Left hindlimb (tissue), 1 donor: ENCODE measurements at places on chromosomes 5 and 9.

GRCh38 chr9:21657966-21658667 is 144.3 kb upstream of the MTAP start:
- no peak for DNase-seq

GRCh38 chr5:133381571-133382365 is 230.6 kb downstream of the FSTL4 start:
- DNase-seq: no peak

DNA sequence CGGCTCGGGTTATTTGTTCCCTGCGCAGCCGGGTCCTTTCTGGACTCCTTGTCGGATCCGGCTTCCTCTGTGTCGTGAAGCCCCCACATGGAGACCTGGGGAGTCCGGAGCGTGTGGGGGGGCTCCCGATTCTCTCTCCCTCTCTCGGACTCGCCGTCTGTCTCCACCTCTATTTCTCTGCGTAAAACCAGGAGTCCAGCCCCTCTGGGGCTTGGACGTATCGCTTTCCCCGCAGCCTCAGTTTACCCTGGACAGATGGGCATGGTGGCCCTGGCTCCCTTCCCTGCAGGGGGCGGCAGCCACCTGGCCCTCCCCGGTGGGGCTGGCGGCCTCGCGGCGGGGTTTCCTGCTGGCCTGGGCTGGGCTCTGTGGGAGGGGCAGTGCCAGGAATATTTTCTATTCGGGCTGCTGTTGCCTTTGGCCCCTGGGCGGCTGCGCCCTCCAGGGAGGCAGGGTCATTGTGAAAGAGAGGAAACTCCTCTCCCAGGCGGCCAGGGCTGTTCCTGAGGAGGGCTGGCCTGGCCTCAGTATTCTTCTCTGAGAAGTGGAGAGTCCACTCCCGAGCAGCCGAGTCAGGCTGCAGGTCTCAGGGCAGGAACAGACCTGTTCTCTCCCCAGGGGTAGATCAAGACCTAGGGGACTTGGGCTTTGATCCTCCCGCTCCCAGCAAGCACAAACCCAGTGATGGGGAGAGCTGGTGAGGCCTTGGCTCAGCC is 665 bp downstream of the ASS1 start:
- peak; percentile 38 for DNase-seq

GRCh38 chr5:176774216-176775171 is 35.9 kb upstream of the UNC5A start:
- DNase-seq: no peak

DNA sequence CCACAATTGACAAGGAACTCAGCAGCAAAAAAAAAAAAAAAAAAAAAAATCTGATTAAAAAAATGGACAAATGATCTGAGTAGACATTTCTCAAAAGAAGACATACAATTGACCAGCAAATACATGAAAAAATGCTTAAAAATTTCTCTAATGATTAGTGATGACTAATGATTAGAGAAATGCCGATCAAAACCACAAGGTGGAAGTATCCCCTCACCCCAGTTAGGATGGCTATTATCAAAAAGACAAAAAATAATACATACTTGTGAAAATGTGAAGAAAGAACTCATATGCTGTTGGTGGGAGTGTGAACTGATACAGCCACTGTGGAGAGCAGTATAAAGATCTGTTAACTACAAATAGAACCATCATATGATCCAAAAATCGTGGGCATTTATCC is 245.3 kb downstream of the OSTF1 start:
- no peak for DNase-seq

DNA sequence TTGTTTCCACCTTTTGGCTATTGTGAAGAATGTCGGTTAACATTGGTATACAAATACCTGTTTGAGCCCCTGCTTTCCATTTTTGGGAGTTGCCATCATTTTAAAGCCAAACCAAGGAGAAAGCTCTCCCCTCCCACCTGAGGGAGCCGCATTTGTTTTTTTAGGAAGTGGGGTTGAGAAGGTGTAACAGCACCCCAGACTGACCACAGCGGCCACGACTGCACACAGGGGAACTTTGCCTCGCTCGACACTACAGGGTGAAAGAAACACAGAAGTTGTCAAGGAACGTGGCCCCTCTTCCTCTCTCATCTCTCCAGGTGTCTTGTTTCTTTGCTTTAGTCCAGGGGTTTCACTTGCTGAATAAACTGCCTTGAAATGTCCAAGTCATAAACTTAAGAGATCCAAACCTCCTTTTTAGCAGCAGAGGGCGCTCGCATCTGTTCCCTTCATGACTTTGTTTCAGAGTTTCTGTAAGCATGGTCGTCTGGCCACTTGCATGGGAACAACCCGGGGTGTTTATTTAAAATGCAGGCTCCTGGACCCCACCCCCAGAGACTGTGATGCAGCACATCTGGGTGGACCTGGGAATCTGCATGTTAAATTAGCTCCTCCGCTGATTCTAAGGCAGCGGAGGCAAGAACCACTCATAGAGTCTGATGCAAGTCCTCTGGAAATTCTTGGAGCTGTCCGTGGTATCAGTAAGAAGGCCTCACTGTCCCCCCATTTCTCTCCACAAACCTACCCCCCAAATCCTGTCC is 2.1 kb upstream of the TTLL11 start:
- no peak for DNase-seq

GRCh38 chr5:96381526-96381925 is 51.5 kb downstream of the PCSK1 start:
- DNase-seq: no peak

DNA sequence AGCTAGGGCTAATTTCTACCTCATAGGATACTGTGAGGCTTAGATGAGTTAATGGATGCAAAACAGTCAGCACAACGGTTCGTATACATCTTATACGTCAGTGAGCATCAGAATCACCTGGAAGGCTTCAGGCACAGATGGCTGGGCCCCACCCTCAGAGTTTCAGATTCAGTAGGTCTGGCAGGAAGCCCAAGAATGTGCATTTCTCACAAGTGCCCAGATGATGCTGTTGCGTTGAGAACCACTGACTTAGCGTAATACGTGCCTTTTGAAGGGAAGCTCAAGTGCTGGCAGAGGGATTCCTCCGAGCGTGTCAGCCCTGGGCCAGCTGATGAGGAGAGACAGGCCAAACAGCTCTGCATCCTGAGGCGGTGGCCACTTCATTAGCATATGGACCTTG is 117.1 kb upstream of the WWC1 start:
- DNase-seq: no peak

DNA sequence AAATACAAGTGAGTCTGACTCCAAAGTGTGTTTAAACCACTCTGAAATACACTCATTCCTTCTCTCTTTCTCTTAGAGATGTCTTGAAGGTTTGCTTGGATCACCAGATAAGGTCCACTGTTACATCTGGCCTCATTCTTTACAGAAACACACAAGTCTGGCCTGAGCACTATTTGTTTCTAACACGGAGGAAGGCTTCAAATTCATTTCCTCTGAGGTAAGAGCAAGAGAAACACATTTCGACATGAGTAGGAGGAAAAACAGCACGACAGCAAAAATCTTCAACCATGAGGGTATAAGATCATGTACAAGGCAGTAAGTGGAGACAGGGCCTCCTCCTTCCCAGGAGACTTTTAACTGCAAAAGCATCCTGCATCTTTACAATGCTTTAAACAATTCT is 8.0 kb downstream of the SIL1 start:
- no peak for DNase-seq

DNA sequence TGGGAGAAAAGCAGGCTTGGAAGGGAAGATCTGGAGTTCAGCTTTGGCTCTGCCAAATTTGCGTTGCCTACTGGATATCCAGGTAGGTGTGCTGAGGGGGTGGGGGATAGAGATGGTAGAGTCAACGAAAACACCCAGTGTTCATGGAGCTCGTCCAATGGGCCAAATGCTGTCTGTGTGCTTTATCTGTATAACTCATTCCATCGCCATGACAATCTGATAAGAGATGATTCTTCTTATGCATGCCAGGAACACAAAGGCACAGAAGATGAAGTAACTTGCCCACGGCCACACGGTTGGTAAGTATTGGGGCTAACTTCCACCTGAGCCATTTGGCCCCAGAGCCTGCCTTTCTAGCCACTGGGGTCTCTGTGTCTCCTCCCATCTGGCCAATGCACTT is 53.2 kb downstream of the BOD1 start:
- no peak for DNase-seq

DNA sequence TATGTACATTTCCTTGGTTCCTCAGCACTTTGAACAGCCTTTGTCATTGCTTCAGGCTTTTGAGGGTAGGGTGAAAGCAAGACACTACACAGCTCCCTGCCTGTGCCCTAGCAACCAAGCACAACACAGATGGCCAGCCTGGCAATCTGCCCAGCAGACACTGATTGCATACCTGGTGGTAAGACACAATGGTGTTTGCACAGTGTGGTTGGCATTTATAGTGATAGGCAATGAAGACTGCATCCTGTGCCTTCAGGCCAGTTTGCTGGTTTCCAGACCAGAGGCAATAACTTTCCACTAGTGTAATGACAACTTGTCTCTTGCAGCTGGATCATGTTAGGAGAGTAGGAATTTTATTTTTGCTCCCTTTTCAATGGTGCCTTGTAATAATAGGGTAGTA is 144.5 kb upstream of the TNC start:
- peak; percentile 54 for DNase-seq

- DNase-seq: no peak
These were observed 121.7 kb downstream of the DEPDC1B start for GRCh38 chr5:60578315-60578714.

DNA sequence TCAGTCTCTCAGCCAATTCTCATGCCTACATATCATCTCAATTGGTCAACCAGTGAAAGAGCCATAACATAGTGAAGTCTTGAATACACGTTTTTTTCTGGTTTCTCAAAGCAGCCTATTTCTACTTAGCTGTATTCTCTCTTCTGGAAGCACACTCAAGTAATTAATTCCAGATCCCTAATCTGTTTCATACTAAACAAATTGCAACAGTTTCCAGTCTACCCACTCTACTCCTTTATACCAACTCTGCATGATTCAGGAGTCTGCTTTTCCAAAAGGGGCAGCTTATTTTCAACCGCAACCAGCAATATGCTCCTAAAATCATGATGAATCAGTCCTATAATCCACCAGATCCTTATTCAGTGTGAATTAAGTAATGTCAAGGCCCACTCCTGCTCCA is 211.7 kb downstream of the TLE1 start:
- DNase-seq: no peak

GRCh38 chr5:118793091-118793490 is 195.3 kb downstream of the DTWD2 start:
- DNase-seq: no peak

GRCh38 chr5:104267320-104268015 is 704.9 kb upstream of the NUDT12 start:
- DNase-seq: no peak

DNA sequence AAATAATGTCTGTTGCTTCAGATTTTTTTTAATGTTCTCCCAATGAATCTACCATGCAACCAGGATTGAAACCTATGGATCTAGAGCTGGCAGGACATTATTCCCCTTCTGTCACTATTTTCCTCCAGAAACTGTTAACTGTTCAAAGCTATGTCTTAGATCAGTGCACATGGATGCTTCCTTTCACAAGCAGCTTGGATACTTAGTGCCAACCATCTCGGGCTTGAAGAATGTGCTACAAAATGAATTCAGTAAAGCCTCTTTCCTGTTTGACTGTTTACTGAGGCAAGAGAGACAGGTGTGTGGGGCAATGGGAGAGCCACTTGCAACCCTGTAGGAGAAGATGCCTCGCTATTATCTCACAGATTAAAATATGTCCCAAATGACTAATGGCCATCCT is 774.8 kb downstream of the KCTD16 start:
- no peak for DNase-seq

DNA sequence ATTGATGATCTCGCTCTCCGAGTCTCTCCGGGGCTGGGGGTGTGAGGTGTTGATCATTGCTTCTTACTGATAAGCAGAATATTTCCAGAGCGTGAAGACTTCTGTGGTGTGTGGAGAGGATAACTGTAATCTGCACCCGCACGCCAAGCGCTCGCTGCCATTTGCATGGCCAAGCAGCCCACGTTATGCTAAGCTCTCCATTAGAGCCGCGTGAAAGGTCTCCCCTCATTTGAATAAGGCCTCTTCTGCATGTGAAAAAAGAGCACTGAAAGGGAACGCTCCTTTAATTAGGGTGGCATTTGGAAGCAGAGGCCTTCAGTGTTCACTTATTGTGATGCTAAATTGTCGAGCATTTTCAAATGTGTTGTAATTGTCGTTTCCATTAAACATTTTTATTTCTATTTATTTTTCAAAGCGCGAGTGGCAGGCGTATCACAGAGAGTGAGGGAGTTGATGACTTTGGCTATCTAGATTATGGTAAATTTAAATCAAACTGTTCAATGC is 163.6 kb upstream of the IRX2 start:
- DNase-seq: no peak

- DNase-seq: peak; percentile 98
These were observed 87.3 kb upstream of the TNFAIP8 start for GRCh38 chr5:119268387-119269060.

DNA sequence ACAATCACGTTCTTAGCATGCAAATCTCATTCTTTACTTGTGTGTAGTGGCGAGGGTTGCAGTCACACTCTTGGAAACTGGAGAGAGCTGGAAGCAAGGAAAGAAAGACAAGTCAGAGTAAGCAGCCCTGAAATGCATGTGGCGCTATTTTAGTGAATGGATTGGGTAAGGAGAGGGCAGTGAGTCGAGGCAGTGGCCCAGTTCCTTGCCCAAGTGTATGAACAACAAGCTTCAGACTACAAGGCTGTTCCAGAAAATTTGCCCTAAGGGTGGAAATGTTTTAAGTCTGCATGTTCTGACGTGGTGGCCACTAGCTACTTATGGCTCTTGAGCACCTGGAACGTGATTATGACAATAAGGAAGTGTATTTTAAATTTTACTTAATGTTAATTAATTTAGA is 59.4 kb upstream of the PTPN3 start:
- DNase-seq: no peak

- no peak for DNase-seq
These were observed 49.4 kb downstream of the SLC22A5 start for GRCh38 chr5:132418881-132419280.

DNA sequence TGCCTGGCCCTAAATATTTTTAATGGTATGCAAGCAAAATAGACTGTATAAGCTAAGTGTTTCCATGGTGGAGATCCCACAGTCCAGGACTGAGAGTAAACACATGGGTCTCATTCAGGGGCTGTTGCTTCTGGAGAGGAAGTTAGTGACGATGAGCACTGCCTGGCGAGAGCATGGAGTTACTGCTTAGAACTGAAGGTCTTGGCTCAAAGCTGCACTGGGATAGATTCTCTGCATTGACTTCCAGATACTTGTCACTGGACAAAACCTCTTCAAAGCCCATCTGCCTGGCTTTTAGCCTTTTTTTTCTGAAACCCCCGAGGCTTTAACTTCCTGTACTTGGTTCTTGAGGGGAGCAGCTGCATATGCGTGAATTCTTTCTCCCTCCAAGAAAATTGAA is 39.2 kb downstream of the GPR107 start:
- DNase-seq: peak; percentile 64

DNA sequence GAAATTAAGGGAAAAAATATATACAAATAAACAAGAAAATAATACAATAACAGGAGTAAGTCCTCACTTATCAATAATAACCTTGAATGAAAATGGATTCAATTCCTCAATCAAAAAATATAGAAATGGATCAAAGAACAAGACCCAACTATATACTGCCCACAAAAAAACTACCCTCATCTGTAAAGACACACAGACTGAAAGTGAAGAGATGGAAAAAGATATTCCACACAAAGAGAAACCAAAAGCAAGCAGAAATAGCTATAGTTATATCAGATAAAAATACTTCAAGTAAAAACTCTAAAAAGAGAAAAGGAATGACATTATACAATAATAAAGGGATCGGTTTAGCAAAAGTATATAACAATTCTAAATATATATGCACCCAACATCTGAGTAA is 66.5 kb downstream of the KIAA0825 start:
- no peak for DNase-seq
